ENCODE measurements at places on chromosomes 6 and 20. TPM values are rescaled to one million over a fixed set of nuclear protein-coding genes. Genes with fewer than 3 reads are reported as not detected.

OLIG3 gene
- not detected for total RNA-seq

PRPH2 gene
- not detected for total RNA-seq

- H3K27me3 ChIP-seq, result no peaks in the 10 kb centered on the region
- no peak overlapping the region for H3K4me3 ChIP-seq
- peaks cover 23% of the 10 kb centered on the region for H3K4me1 ChIP-seq
Observed at GRCh38 chr20:51486197-51487005, 56.1 kb downstream of the NFATC2 start.

- no peak overlapping the region for H3K4me3 ChIP-seq
- DNase-seq, result no peak
- no peak overlapping the region for H3K27ac ChIP-seq
- H3K36me3 ChIP-seq, result no peaks in the 10 kb centered on the region
Observed at GRCh38 chr20:61771805-61772350, 293.8 kb downstream of the TAF4 start.

GRCh38 chr6:43887906-43888683 is 118.1 kb downstream of the VEGFA start:
- peaks cover 2% of the 10 kb centered on the region for H3K4me1 ChIP-seq

DNA sequence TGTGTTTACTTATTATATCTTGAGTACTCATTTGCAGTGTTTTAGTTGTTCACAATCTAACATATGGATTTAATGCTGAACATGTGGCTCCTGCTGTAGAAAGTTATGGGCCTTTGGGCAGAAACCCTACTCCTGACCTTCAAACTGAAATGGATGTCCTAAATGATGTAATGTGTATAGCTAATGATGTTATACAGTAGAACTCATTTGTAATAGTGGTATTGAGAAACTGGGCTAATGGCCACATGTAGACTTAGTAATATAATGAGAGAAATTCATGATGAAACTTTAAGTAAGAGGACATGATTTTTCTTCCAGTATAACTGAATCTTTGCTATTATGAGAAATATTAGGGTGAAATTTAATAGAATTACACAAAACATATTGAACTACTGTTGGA is 121.3 kb upstream of the PTPRK start:
- no peak for DNase-seq
- no peaks in the 10 kb centered on the region for H3K36me3 ChIP-seq
- no peaks in the 10 kb centered on the region for H3K27me3 ChIP-seq
- H3K4me3 ChIP-seq, result no peak overlapping the region
- no peaks in the 10 kb centered on the region for H3K4me1 ChIP-seq
- no peak overlapping the region for H3K27ac ChIP-seq

GRCh38 chr6:80143419-80143937 is 37.0 kb downstream of the BCKDHB start:
- H3K27me3 ChIP-seq, result no peaks in the 10 kb centered on the region
- DNase-seq, result no peak
- H3K4me3 ChIP-seq, result no peak overlapping the region
- H3K4me1 ChIP-seq, result no peaks in the 10 kb centered on the region
- no peak overlapping the region for H3K27ac ChIP-seq

Data from activated B cell treated with CpG ODN at 0.5 μM for 24 hours (primary cell).